ENCODE measurements at places on chromosomes 6 and 20.

GRCh38 chr6:40960742-40961430, 78.1 kb downstream of the UNC5CL start:
- DNase-seq, result no peak

GRCh38 chr6:36542041-36542440, 5.2 kb downstream of the STK38 start:
- no peak for DNase-seq

DNA sequence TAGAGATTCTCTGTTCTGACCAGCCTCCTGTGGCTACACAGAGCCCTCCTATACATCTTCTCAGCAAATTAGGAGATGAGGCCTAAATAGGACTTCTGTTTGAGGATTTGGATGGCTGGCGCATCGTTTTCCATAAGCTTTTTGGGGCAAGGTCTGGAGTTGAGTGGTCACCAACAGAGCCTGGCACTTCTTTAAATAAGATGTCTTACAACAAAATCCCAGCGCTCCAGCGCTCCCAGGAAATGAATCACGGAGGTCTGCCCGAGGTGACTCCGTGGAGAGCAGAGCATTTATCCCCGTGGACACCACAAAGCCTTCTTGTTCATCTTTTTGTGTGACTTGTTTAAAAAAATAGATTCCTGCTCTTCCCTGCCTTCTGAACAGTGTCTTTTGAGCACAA, 75.3 kb downstream of the GNAS-AS1 start:
- DNase-seq, result no peak

GRCh38 chr6:156883497-156884252, 106.5 kb downstream of the ARID1B start:
- no peak for DNase-seq

- DNase-seq, result no peak
Measured at GRCh38 chr6:166109608-166110007, 58.0 kb downstream of the TBXT start.

DNA sequence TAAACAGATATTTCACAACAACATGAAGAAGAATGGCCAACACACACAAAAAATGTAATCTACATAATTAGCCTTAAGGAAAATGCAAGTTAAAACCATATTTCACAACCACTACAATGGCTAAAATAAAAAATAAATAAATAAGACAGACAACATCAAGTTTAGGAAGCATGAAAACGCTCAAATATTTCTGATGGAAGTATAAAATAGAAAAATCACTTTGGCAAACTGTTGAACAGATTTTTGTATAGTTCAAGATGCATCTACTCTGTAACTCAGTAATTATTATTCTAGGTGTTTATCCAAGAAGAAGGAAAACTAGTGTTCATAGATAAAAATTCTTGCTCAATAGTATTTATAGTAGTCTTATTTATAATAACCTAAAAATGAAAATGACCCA, 1410.1 kb upstream of the ADGRB3 start:
- no peak for DNase-seq

- DNase-seq, result no peak
Measured at GRCh38 chr6:34934516-34934915, 45.5 kb downstream of the ANKS1A start.

- no peak for DNase-seq
Measured at GRCh38 chr6:167858086-167858591, 31.4 kb downstream of the AFDN start.

DNA sequence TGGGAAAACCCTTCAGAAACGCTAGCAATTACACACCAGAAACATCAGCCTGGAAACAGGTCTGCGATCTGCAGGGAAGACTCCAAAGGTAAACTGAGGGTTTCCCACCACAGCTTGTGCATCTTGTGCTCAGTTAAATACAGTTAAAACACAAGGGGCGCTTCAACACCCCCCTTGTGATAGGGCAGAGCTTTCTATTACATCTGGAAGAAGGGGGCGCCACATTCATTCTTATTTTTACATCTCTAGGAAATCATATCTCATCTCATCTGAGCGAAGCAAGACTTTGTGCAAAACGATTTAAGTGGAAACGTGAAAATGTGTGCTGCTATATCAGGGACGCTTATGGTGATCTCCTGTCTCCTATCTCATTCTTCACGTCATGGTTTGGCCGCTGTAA, 58.5 kb downstream of the PRND start:
- no peak for DNase-seq

DNA sequence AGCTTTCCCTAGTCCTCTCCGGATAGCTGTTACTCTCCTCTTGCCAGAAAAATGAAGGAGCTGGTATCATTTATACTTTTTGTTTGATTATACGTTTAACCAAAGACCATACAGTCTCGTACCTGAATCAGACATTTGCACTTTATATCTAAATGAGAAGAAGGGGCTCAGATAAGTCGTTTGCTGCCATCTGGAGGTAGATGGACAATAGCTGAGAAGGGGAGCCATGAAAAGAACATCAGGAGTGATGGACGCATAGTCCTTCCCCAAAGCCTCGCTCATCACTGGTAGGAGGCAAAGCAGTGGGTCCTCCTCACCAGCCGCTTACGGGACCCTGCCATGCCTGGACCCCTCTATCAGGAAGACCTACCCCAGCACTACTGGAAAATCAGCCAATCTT, 45.4 kb downstream of the RPF2 start:
- DNase-seq, result no peak

GRCh38 chr6:36912030-36912454, 26.3 kb downstream of the C6orf89 start:
- DNase-seq, result no peak

GRCh38 chr6:18350712-18351111, 36.4 kb upstream of the RNF144B start:
- no peak for DNase-seq

GRCh38 chr6:109304284-109305015, 77.8 kb downstream of the CD164 start:
- DNase-seq, result peak; percentile 35

GRCh38 chr6:15672818-15673217, 10.0 kb upstream of the DTNBP1 start:
- no peak for DNase-seq

DNA sequence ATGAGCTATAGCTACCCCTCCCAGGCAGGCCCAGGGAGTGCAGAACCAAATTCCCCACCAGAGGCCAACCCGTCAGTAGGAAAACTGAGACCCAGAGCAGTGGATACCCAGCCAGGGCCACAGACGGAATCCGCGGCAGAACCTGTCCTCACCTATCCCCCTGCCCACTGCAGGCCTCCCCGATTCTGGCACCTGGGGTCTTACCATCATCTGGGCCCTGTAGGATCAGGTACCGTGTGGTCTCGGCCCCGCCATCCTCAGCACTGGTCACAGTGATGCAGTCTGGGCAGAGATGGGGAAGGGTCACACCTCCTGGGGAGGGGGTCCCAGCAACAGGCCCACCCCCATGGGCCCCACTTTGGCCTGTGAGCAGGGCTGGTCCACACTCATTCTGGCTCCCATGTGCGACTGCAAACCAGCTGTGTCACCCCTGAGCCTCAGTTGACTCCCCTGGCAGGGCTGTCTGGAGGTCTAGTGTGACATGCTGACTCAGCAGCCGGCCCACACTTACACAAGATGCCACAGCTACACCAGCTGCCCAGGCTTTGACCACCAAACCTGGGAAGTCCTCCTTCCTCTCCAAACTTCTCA, 3.8 kb downstream of the ZNF335 start:
- DNase-seq, result no peak

- no peak for DNase-seq
Measured at GRCh38 chr6:129340983-129341382, 369.0 kb downstream of the ARHGAP18 start.

DNA sequence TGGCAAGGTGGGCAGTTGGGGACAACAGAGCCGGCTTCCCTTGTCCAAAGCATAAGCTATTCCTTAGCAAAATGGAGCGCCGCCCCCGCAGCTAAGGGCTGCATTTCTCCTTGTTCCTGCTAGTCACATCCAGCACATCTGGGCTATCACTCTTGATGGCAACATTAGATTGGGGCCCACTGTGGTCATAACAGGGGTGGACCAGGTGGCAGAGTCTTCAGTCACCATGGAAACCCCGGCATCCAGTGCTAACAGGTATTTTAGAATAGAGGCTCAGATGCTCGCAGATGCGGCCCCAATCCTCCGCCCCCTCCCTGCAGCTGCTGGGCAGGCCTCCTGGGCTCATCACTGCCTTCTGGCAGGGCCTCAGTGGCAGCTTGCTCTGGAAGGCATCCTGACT, 168.2 kb upstream of the PROKR2 start:
- DNase-seq, result no peak

GRCh38 chr6:91268941-91269340, 682.1 kb upstream of the MAP3K7 start:
- no peak for DNase-seq

DNA sequence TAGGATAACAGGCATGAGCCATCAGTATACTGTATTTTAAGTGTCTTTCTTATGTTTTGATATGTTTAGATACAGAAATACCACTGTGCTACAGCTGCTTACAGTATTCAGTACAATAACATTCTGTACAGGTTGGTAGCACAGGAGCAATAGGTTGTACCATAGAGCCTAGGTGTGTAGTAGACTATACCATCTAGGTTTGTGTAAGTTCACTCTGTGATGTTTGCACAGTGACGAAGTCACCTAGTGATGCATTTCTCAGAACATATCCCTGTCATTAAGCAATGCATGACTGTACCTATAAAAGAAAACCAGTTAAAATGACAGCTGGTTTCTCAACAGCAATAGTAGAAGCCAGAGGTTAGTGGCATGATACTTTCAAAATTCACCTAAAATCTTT, 3.0 kb upstream of the ZBTB24 start:
- no peak for DNase-seq

DNA sequence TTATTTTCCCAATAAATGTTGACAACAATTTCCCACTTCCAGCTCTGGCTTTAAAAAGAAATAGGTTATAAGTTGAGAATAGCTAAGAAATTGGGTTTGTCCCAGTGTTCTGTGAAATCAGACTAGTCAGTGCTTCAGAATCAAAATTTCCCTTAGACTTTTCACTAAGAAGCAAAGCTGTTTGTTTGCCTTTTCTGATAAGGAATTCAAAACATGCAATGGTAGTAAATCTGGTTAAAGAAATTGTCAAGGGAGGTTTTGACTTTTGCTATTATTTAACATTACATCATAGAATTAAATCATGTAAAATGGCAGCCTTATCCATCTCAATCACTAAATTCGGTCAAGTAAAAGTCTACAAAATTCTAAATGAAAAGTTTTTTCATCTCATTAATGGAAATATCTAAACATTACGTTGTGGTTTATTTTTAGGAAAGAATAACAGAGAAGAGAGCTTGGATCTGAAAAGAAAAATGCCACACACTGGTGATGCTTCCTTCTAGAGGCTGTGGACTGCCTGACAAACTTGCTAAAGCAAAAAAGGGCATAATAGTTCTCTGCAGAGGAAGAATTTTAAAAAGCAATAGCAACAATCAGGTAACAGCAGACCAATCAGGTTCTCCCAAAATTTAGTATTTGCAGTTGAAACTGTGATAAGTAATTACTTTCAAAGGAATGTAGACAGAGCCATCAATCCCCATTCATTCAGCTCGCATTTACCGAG, 36.4 kb downstream of the PLAGL1 start:
- no peak for DNase-seq

DNA sequence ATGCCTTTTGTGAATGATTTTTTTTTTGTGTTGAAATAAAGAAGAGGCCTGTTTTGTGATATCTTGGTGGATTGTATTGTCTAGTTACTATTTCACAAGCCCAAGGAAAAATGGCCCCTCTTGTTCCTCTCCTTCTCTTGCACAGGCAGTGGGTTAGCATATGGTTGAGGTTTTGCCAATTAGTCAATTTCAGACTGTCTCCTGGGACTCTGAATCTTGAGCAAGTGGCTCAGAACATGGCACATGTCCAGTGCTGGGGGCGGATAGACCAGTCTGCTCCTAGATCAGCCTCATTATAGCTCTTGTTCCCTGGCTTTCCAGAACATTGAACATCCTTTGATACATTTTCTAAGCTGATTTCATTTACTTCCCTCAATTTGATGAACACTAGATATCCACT, 589.2 kb downstream of the PHF3 start:
- DNase-seq, result no peak

- DNase-seq, result no peak
Measured at GRCh38 chr6:111011360-111012142, 29.7 kb downstream of the RPF2 start.

- peak; percentile 98 for DNase-seq
Measured at GRCh38 chr20:53828088-53828681, 234.5 kb upstream of the ZNF217 start.

- no peak for DNase-seq
Measured at GRCh38 chr6:166643891-166644590, 17.0 kb upstream of the RPS6KA2 start.

- DNase-seq, result no peak
Measured at GRCh38 chr6:108024427-108025073, 50.0 kb downstream of the OSTM1 start.

DNA sequence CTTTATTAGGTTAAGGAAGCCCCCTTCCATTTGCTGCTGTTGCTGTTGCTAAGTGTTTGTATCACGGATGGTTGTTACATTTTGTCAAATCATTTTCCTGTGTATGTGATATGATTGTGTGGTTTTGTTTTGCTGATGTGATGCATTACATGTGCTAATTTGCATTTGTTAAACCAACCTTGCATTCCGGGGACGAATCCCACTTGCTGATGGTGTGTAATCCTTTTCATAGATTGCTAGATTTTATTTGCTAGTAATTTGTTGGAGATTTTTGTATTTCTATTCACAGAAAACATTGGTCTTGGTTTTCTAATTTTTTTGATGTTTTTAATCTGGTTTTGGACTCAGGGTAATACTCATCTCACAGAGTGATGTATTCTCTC, 167.8 kb downstream of the WDR27 start:
- no peak for DNase-seq

GRCh38 chr20:60334911-60335310, 376.7 kb downstream of the CDH26 start:
- no peak for DNase-seq

All from epithelial cell of proximal tubule (primary cell).